Cortex of kidney (tissue), 1 donor: ENCODE measurements at places on chromosomes 5 and 9.

- DNase-seq = no peak
These were observed 210.2 kb upstream of the TARS1 start for GRCh38 chr5:33230467-33231078.

DNA sequence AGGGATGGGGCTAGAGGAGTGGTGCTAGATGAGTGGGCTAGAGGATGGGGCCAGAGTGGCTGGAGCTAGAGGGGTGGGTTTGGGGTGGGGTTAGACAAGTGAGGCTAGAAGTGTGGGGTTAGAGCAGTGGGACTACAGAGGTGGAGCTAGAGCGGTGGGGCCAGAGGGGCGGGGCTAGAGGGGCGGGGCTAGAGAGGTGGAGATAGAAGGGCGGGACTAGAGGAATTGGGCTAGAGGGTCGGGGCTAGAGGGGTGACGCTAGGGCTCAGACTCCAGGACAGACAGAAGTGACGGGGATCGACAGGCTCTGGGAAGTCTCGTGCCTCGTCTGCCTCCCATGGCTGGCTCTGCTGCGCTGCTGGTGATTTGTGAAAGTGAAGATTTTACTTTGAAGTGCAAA is 31.0 kb upstream of the TENT4A start:
- DNase-seq = no peak

GRCh38 chr9:121498487-121499176 is 1.0 kb downstream of the GGTA1 start:
- no peak for DNase-seq

GRCh38 chr5:160692271-160692670 is 159.7 kb downstream of the ATP10B start:
- no peak for DNase-seq

DNA sequence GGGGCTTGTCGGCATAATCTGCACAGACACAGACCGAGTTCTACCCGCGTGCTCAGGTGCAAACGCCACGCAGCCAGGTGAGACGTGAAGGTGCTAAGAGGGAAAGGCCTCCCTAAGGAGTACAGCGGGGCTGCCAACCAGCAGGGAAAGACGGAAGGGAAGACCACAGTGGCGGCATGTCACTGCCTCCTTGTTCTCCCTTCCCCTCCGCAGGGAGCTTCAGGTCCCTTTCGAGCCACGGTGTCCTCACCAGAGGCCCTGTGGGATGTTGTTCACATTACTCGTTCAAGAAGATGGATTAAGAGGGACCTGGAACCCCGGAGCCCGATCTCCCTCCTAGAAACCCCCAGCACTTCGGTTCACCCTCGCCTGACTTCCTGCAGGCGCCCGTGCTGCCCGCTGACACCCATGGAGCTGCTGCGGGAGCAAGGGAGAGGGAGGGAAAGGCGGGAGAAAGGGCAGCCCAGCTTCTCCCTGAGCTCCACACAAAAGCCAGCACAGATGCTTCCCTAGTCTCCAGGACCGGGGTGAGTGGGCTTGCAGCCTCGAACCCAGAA is 686 bp downstream of the BRD9 start:
- DNase-seq = no peak

DNA sequence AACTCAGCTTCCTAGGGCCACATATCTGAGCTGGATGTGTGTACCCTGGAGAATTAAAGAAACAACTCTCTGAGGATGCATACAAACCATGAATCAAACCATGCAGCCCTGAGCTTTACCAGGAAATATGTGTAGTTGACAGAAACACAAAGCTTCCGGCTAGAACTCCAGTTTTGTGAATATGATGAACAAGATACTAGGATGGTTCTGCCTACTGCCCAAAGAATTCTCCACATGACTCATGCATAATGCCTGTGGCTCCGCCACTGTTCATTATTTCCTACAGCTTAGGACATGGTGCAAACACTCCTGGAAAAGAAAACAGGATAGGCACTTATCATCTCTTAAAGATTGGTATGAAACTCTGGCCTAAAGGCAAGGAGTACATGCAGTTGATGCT is 343.4 kb downstream of the DNAH5 start:
- DNase-seq = no peak

- DNase-seq = no peak
These were observed 10.7 kb upstream of the CREBRF start for GRCh38 chr5:173045474-173045873.

DNA sequence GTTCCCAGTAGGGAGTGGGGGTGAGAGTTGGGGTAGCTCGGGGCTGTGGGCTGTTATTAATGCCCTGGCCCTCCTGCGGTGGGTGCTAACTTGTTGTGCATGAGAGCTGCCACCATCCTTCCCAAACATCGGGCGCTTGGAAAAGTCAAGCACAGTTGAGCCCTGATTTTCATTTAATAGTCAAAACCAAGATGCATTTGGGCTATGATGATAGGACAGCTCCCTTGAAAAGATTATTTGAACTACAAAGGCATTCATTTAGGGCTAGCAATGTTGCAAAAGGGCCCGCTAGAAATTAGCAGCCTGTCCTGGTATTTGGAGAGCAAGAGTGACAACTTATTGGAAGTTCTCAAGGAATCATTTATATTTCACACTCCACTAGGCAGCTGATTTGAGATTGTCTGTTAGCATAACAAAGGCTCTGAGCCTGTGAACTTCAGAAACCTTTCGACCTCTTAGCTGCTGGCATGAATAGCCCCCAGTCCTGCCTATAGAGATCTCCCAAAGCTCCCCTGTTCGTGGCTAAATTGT is 128.2 kb upstream of the TMEM161B start:
- no peak for DNase-seq

- no peak for DNase-seq
These were observed 97.9 kb downstream of the FSTL4 start for GRCh38 chr5:133514456-133514855.

GRCh38 chr5:145478651-145479050 is 356.5 kb downstream of the PRELID2 start:
- no peak for DNase-seq

GRCh38 chr9:90767523-90768100 is 34.0 kb upstream of the SYK start:
- no peak for DNase-seq

DNA sequence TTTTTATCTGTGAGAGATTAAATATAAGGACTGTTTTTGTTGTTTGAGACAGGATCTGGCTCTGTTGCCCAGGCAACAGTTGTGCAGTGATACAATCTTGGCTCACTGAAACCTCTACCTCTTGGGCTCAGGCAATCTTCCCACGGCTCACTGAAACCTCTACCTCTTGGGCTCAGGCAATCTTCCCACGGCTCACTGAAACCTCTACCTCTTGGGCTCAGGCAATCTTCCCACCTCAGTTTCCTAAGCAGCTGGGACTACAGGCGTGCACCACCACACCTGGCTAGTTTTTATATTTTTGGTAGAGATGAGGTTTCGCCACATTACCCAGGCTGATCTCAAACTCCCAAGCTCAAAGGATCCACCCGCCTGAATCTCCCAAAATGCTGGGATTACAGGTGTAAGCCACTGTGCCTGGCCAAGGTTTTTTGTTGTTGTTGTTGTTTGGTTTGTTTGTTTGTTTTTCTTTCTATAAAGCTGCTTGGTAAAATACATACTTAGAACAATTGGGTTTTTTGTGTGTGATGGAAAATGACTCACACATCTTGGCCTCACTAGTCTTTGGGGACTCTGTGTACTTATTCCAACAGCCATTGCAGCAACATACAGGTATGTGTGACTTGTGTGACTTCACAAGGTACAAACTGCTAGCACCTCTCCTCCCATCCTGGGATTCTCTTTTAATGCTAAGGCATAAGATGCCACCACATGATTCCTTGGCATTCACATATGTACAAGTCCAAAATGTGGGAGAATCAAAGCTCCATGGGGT is 36.5 kb upstream of the RASA1 start:
- DNase-seq = no peak

DNA sequence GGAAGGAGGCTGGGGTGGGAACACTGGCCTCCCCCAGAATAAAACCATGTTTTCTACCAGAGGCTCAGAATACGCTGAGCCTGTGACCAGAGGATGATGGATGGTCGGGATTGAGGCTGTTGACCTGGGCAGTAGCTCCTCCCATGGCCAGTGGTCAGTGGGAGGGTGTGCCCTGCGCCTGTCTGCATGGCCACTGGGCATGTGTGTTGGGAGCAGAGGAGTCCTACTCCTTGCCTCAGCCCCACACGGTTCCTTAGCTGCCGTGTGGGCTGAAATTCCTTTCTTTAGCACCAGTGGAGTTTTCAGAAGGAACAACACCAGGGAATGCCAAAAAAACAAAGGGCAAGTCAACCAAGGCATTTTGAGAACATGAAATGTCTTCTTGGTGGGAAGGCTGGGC is 8.5 kb upstream of the RMND5B start:
- no peak for DNase-seq

DNA sequence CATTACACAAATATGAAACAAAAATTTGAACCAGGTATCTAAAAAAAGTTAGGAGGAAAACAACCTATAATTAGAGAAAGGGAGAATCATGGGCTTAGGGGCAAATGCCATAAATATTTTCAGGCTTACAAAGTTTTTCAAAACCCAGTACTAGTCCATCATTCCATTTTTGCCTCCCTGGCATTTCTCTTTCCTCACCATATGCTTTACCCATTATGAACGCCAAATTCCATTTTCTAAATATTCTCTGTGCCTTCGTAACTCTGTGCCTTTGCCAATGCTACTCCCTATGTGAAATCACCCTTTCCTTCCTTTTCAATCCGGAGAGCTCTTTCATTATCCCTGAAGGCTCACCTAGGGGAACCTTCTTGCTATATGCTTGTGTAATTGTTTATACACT is 434.1 kb downstream of the ZSWIM6 start:
- no peak for DNase-seq

- DNase-seq = no peak
These were observed 189.2 kb downstream of the HINT1 start for GRCh38 chr5:130975847-130976246.
